ENCODE measurements at places on chromosomes 5 and 9.

- no peak for DNase-seq
Observed at GRCh38 chr5:21397693-21398092, 1409.7 kb upstream of the CDH18 start.

DNA sequence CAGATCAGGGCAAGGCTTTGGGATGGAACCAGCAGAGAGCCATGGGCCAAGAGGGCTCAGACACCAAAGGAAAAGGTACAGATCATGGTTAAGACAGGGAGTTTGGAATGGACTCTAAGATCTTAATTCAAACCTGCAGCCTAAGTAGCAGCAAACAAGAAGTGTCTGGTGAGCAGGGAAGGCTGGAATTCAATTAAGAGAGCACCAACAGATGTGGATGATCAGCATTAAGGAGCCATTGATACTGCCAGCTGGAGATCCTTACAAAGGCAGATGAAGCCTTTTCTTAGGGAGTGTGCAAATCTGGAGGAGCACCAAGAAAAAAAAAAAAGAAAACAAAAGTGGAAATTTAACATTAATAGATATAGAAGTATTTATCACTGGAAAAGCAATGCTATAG is 516.8 kb downstream of the RASEF start:
- DNase-seq: no peak

DNA sequence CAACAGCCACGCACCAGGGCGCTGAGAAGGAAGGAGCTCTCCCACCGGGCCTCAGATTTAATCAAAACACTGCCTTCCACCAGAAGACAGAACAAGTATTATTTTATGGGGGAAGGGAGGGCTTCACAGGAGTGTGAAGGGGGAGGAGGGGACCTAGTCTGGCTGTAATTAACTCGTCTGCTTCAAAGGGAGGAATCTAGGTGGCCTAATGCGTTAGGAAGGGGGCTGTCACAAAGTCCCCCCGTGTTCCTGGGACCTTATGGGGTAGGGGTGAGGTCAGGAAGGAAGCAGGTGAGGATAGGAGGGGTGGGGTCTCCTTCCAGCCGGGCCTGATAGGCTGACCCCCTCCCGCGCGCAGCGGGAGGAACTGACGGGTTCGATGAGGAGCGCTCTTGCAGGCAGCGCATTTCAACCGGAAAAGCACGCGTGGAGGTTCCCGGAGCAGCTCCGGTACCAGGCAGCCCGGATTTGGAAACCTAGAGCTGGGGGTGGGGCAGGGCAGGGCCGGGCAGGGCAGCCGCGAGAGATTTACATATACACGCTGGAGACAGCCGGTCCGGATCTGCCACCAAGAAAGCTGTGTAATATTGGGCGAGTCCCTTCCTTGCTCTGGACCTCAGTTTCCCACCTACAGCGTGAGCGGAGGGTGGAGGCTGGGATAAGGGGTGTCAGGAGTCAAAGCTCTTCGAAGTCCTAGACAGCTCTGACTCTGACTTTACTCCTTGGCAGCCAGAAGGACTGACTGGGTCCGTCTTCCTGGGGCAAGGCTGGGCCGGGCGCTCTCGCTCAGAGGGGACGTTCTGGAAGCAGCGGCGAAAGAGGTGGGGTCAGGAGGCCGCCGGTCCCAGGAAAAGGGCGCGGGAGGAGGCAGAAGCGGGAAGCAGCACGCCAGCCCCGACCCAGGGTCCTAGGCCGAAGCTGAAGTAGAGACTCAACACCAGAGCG is 1.8 kb downstream of the SHB start:
- DNase-seq: peak; percentile 16

DNA sequence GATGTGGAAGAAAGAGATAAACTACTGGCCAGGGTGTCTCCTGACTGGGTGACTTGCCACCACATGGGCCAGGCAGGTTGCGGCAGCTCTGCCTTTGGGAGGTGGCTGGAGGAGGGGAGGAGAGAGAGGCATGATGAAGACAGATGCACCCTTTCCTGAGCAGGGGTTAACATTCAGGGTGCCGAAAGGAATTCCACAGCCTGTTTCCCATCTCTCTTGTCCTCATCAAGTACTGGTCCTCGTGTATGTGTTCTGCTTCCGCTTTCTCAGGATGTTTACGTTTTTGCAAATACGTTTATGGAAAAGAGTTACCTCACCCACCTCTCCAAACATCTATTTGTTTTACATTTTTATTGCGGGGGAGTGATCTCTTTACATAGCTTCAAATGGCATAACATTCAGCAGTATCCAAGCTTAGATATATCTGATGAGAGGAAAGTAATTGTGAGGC is 73.4 kb downstream of the C9orf85 start:
- DNase-seq: no peak

GRCh38 chr5:122053181-122054109 is 24.6 kb downstream of the LOX start:
- no peak for DNase-seq

DNA sequence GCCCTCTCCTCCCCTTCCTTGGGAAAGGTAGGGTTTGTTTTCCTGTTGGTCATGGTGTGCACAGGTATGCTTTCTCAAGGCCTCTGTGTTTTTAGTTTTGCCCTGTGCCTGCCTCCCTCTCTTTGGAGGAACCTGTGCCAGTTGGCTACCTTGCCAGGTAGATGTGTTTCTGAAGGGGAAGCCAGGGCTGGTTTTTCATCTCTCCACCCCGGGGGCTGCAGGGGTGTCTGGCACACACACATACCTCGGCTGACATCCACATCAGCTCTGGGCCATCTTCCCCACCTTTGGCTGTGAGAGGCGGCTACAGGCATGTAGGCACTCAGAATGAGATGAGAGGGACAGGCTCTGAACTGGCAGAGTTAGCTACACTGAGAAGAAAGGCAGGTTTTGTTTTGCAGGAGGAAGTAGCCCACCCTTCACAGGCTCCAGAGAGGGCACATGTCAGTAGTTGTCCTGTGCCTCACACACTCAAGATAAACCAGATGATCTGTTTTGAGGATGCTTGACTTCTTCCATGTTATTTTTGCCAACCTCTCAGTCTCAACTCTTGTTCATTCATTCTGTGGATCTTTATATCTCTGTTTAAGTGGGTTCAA is 9.7 kb downstream of the RGMB start:
- DNase-seq: no peak

GRCh38 chr9:125238915-125239446 is 2.2 kb downstream of the HSPA5 start:
- DNase-seq: no peak

DNA sequence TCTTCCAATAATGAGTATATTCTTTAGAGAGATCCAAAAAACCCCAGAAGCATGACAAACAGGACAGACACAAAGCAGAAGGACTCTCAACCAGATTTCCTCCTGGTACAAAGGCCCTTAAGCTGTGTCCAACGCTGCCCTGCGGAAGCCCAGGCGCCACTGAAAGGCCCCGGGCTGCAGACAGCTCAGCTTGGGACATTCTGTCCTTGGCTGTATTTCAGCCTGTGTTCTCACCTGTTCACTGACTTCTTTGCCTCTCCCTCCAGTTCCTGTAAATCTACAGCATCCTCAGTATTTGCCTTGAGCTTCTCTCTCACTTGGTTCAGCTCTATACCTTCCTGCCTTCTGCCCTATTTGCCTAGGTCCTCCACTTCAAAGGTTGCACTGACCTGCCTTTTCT is 96.5 kb downstream of the SH3TC2 start:
- DNase-seq: no peak

DNA sequence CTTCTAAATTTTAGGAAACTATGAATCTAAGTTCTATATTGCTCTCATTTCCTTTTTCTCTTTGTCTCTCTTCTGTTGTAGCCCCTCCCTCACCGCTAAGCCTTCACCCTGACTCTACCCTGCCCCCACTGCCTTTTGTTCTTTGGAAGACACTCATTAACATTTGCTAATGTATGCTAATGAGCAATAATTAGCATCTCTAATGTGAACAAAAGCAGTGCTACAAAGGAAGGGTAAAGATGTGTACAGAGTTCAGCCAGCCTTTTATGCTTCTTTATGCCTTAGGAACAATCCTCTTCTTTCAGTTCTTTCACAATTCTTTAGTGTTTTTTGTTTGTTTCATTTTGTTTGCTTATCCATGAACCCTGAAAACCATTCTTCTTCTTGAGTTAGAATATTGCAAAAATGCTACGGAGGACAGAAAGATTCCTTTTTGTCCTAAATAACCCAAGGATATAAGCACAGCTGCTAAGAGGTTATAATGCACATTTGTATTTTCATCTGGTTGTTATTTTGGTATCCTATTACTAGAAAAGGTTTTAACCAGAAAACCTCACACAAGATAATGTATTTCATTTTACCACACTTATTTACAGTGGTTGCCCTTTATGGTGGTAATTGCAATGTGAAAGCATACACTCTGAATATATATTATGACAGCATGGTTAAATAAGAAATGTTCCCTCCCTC is 159.3 kb downstream of the TMC1 start:
- no peak for DNase-seq

GRCh38 chr9:78612091-78612490 is 315.2 kb downstream of the PSAT1 start:
- DNase-seq: no peak

DNA sequence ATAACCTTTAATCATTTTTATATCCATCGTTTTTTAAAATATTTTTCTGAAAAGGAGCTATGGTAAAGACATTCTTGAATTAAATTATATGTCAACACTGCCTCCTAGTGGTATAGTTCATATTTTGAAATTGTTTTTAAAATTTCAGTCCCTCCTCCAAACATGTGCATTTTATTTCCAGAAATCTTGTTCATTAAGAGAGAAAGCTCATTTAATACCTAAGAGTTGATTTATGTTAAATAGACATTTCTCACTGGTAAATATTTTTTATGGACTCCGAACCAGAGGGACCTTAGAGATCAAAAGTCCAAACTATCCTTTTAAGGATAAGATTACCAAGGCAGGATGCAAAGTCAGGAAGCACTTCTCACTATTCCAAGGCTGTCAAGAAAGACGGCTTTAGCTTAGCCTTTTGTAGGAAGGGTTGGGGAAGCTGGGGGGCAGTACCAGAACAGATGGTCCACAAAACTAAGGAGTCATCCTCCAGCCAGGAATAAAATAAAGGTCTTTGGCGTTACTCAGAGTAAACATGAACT is 21.6 kb downstream of the BHMT start:
- peak; percentile 43 for DNase-seq

DNA sequence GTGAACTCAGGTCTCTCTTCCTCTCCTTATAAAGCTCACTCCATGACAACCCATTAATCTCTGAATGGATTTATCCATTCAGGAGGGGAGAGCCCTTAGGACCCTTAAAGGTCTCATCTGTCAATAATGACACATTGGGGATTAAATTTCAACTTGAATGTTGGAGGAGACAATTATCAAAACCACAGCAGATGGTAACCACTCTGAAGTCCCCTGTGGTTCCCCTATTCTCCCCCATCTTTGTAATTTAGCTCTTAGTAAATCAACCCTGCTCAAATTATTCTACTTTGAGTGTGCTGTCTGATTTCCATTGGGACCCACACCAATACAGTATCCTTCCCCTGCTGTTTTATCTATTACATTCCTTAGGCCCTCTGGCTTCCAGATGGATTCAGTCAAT is 72.0 kb upstream of the RAI14 start:
- no peak for DNase-seq

GRCh38 chr5:59637884-59638580 is 255.5 kb downstream of the PDE4D start:
- no peak for DNase-seq

- no peak for DNase-seq
Observed at GRCh38 chr5:170701334-170701733, 82.2 kb upstream of the GABRP start.

DNA sequence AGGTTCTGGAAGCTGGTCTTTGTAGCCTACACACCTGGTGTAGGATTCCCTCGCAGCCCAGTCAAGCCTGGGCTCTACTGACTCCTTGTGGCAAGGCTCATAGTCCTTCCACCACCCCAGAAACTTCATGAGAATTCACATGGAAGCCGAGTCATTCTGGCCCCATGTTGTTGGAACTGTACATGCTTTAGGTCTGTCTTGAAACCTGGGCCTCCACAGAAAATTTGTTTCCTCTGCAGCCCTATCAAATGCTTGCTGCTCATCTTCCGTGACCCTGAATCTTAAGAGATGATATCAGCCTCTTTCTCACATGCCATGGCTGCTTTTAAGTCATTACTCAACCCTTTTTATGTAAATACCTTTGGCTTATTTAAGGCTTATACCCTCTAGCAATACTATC is 113.4 kb upstream of the GRHPR start:
- peak; percentile 10 for DNase-seq

DNA sequence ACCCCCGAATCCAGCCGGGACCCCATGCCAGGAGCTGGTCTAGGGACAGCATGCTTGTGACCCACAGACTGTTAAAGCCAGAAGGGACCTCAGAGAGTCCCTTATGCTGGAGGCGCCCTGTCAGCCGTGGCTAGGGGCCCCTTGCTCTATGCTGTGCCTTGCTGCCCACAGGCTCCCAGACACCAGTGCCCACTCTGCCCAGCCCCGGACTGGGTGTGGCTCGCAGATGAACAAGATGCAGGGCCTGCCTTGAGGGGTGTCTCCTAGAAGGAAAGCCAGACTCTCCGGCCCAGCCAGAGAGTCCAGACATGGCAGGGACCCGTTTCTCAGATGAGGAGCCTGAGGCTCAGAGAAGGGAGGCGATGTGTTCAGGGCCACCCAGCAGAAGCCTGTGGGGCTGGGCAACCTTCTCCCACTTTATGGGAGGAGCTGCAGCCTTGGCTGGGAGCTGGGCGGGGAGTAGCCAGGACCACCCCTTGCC is 85.7 kb downstream of the LMX1B start:
- DNase-seq: no peak

DNA sequence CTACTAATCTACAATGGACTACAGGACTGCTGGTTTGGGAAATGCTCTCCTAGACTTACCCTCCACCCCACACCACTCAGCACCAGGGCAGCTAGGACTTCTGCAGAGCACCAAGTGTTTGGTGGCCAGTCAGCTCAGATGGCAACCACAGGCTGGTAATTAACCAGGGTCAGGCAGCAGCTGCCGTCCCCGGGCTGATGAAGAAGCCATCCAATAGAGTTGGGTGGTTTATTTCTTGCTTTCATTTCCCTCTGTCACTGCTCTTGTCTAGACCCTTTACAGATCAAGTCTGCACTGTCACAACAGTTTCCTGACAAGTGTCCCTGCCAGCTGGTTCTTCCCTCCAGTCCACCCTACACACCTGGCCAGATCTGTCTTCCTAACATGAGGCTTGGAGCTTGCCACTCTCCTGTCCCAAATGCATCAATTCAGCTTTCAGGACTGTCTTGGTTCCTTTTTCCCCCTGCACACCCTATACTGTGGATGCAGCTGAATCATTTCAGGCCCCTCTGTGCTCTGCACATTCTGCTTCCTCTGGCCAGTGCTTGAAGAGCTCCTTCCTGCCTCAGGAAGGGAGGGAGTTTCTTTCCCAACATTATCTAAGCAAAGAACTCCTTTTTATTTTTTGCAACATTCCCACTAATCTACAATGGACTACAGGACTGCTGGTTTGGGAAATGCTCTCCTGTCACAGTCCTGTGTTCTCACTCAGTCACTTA is 30.2 kb upstream of the HSPA9 start:
- DNase-seq: no peak

GRCh38 chr5:1211701-1212100 is 10.3 kb downstream of the SLC6A19 start:
- no peak for DNase-seq

GRCh38 chr5:9166202-9167112 is 379.4 kb downstream of the SEMA5A start:
- DNase-seq: no peak

GRCh38 chr9:137682428-137683105 is 63.8 kb downstream of the EHMT1 start:
- no peak for DNase-seq

GRCh38 chr9:27248702-27249101 is 48.2 kb downstream of the EQTN start:
- no peak for DNase-seq

All from CD4-positive, alpha-beta T cell treated with Interleukin-10 for 1 hour (primary cell).